Liver (tissue), 10 donors: ENCODE measurements at places on chromosomes 1 and 21. TPM values are rescaled to one million over a fixed set of nuclear protein-coding genes. Genes with fewer than 3 reads are reported as not detected.

The NPHS2 gene
- not detected for polyA plus RNA-seq

The PPFIA4 gene
- polyA plus RNA-seq = 0.22 TPM

The HTR6 gene
- not detected for polyA plus RNA-seq

The VAV3 gene
- 0.46 TPM for polyA plus RNA-seq

The MRAP gene
- polyA plus RNA-seq = not detected

The HCN3 gene
- polyA plus RNA-seq = 0.33 TPM

The TCEA3 gene
- 142 TPM for polyA plus RNA-seq

The CFAP410 gene
- polyA plus RNA-seq = 7.9 TPM

The SLC2A5 gene
- 0.18 TPM for polyA plus RNA-seq

The TNFRSF4 gene
- polyA plus RNA-seq = 0.15 TPM

The KRTAP7-1 gene
- not detected for polyA plus RNA-seq
